ENCODE measurements at places on chromosomes 1 and 21. TPM values are rescaled to one million over a fixed set of nuclear protein-coding genes. Genes with fewer than 3 reads are reported as not detected.

The ATAD3C gene
- total RNA-seq: 1.4 TPM

The SEC16B gene
- total RNA-seq: not detected

The MPC2 gene
- total RNA-seq: 67.0 TPM

GRCh38 chr1:111202707-111203623 is 2.5 kb upstream of the DENND2D start:
- no peak for ATAC-seq

GRCh38 chr1:92820024-92820423 is 11.8 kb upstream of the RPL5 start:
- no peak for ATAC-seq

DNA sequence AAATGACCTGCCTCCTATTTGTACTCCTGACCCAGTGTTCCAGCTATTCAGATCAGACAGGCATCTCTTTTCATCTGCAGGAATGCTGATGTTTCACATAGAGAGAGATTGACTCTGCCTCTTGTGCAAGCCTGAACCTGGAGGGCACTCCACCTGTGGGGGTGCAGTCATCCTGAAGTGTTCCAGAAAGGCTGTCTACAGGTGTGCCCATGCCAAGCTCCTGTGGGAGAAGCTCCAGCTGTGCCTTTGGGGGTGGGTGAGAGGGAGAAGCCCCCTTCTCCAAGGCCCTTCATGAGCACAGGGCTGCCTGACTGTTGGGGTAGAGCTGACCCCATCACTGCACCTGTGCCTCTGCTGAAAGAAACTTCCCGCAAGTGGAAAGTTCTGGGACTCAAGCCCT is 22.8 kb downstream of the IFI44 start:
- no peak for ATAC-seq

DNA sequence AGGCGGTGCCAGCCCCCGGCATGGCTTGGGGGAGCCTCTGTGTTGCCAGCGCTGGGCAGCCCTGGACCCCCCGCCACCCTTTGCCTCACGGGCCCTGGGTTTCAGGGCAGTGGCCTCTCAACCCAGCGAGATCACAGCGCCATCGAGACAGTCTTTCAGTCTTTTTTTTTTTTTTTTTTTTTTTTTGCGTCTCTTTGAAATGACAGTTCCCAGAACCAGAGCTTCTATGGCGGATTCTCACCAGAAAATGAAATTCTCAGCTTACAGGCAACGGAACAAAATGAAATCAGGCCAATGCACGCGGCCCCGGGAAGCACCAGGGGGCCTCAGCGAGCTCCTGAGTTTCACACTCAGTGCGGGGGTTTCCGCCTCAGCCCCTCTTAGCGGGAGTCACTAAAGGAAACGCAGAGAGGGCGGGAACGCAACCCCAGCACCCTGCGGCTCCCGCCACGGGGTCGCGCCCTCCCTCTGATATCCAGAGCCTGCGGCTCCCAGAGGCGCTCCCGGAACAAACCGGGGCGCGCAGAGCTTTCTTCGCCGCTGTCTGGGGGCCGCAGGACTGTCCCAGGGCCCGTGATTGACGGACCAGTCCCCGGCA is 8.0 kb upstream of the COL6A1 start:
- ATAC-seq: peak; percentile 78

GRCh38 chr1:84883286-84883685 is 9.7 kb downstream of the LPAR3 start:
- ATAC-seq: no peak

Data from activated T-helper 17 cell treated with anti-CD3 and anti-CD28 coated beads, Interleukin-2, amount 50 U/mL, for 72 hours (primary cell).